Lower lobe of right lung (tissue), 2 donors: ENCODE measurements at places on chromosomes 1 and 21.

DNA sequence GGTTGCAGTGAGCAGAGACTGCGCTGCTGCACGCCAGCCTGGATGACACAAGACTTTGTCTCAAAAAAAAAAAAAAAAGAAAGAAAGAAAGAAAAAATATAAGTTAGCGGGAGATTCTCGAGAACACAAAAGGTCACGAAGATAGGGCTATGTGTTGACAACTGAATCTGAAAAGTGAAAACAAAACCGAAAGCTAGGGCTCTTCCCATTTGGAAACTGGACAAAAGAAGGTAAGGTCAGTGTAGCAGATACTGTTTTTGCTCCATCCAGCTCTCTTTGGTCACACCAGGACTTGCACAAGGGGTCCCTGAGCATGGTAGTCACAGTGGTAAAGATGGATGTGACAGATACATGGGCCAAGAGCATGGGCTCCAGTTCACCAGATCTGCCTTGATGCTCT lies 60.4 kb upstream of the MAP10 start:
- DNase-seq: no peak

- DNase-seq: peak; percentile 89
These were observed 31.1 kb upstream of the ZBTB40 start for GRCh38 chr1:22420455-22421053.

DNA sequence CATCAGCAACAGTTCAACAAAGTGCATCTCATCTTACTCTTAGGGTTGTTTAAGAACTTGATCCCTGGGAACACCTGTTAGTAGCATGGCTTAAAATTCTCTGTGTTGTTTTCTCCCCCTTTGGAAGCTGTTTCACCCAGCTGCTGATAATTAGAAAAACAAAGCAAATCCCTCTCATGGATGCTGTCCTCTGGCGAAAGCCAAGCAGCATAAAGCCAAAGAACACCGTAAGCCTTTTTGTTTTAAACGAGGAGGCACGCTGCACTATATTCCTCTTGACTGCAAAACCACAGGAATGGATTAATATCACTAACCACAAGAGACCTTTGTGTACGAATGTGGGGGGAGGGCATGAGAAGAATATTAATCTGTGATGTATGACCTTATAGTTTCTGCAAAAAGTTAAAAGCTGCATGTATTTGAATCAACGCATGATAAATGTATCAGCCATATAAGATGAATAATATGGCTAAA lies 923.2 kb downstream of the LTN1 start:
- DNase-seq: no peak

GRCh38 chr1:184188037-184188436 lies 136.5 kb downstream of the TSEN15 start:
- no peak for DNase-seq

GRCh38 chr1:234610061-234610665 lies at the start of gene IRF2BP2:
Gene IRF2BP2, minus strand, starts transcription at chr1:234610178. Its CDS starts 684 bp downstream, at chr1:234609494.
- DNase-seq: peak; percentile 90

DNA sequence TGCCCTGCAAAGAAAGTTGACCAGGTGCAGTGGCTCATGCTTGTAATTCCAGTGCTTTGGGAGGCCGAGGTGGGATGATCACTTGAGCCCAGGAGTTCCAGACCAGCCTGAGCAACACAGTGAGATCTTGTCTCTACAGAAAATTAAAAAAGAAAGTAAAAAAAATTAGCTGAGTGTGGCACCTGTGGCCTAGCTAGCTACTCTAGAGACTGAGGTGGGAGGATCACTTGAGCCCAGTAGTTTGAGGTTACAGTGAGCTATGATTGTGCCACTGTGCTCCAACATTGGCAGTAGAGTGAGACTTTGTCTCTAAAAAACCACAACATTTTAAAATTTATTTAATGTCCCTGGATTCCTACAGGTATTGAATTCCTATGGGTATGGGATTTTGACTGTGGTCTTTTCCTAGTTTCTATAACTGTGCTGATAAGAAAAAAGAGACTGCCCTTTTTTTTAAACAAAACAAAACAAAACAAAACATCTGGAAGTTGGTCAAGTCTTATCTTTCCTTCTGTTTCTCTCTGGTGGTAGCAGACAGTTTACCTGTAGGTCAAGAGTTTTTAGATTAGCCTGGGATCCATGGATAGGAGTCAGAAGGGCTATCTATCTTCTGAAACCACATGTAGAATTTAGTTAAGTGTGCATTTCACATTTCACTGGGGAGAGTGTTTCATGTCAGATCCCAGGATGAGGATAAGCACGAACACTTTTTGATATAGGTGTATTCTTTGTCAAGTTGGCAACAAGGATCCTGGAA lies 18.8 kb downstream of the UCK2 start:
- no peak for DNase-seq

- DNase-seq: no peak
These were observed 416.3 kb upstream of the USP24 start for GRCh38 chr1:55631509-55631908.

DNA sequence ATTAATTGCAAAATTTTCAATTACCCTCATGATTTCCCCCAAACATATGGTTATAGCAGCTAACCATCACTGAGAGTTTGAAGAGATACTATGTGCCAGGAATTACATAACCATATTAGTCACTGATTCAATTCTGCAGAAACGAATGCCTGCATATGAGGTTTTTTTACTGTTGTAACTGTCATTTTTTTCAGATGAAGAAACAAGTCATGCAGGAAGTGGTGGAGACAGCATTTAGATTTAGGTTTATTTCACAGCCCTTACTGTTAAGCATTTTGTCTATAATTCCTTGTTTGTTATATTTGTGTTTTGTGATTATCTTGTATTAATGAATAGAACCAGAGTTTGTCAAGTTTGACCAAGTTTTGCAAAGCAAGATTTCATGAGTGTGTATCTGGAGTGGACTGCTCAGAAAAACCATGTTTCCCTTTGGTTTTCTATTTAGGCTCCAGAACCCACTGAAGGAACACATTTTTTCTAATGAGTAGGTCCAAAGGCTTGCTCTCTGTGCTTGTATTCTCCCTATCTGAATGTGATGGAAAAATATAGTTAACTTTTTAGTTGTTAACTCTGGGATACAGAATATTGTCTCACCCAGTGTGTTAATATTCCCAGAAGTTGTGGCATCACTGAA lies 308.5 kb upstream of the ADAMTS5 start:
- no peak for DNase-seq

- no peak for DNase-seq
These were observed 25.6 kb upstream of the IER5 start for GRCh38 chr1:181062836-181063428.

DNA sequence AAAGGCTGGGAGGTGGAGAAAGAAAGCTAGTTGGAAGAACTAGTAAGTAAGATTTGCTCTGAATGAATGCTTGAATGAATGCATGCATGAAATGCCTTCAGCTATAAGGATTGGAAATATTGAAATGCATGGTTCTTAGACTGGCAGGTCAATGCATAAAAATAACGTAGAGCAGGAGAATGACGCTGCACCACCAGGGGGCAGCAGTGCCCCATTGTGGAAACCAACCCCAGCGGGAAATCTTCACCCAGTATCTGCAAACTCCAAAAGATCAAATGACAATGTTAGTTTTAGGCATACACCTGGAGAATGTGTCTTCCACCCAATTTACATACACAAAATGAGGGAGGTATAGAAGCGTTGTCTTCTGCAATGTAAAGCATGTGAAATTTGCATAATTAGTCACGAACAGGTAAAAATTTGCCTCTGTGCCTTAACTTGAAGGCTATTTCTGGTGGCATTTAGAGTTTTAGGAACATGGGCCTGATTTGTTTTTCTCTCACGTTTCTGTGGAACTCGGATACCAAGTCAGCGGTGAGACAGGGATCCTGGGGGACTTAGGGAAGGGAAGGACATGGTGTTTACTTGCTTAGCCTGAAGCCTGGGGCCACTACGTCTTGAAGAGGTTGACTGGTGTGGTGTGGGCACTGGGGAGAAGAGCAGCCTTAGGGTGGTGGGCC lies 78.6 kb downstream of the HHAT start:
- DNase-seq: peak; percentile 63

DNA sequence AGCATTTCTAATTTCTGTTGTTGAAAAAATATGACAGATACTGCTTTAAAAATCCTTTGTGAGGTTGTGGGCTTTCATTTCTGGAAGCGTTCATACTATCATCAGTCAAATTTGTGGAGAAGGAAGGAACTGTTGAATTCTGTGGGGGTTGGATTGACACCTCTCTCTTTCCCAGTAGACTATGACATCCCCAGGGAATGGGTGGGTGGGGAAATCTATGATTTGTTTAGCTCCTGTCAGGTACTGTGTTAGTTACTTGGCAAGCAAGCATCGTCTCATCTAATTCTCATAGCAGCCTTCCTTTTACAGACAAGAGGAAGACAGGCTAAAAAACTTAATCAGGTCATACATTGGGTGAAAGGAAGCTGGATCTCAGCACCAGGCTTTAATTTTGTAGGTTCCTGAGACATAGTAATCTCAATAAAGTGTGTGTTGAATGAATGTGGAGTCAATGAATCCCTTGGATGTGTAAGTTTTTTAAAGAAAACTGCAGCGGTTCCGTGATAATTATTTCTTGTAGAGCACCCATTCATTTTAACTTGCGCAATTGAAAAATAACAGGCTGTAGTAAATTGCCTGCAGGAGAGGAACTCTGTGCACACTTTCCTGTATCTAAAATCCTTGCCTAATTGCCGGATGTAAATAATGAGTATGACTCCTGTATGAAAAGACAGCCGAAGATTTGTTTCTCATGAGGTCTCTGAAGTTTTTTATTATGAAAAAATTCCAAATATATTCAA lies 60.6 kb downstream of the MYOM3 start:
- DNase-seq: no peak

- DNase-seq: no peak
These were observed 26.5 kb upstream of the TRIM45 start for GRCh38 chr1:117147856-117148588.

GRCh38 chr21:44804762-44805161 lies 3.1 kb upstream of the UBE2G2 start:
- DNase-seq: no peak

DNA sequence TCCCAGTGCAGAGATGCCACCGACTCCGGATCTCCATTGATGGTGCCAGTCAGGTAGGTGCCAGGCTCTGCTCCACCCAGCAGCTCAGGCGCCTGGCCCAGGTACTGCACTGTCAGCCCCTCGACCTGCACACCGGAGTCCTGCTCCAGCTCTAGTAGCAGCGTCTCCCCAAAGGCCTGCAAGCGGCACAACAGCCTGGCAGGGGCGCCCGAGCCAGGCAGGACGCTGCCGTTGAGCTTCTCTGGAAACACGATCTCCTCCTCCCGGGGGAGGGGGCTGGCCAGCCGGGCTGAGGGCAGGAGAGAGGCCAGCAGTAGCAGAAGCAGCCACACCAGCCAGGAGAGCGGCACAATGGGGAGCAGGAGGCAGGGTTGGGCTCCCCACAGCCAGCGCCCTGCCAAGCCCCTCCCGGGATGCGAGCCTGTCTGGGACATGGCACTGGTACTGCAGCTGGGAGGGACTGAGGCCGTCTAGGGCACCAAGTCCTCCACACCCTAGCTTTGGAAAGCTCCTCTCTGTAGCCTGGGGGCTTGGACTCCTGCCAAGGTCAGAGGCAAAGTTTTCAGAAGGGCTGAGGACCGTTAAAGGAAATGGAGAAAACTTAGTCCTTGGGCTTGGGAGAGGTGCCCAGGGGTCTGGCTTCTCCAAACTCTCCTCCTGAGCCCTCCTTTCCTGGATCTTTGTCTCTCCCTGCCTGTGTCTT lies 509 bp downstream of the ADAMTS4 start:
- no peak for DNase-seq

- DNase-seq: no peak
These were observed 12.0 kb downstream of the ATP8B2 start for GRCh38 chr1:154337253-154337894.

GRCh38 chr21:41854426-41854995 lies 24.6 kb downstream of the PRDM15 start:
- DNase-seq: no peak

- peak; percentile 86 for DNase-seq
These were observed 22.2 kb downstream of the LRP8 start for GRCh38 chr1:53305650-53306049.

- DNase-seq: peak; percentile 43
These were observed 690 bp downstream of the EPS8L3 start for GRCh38 chr1:109762821-109763645.

GRCh38 chr1:150512846-150513245 lies 2.7 kb upstream of the FALEC start:
- no peak for DNase-seq

DNA sequence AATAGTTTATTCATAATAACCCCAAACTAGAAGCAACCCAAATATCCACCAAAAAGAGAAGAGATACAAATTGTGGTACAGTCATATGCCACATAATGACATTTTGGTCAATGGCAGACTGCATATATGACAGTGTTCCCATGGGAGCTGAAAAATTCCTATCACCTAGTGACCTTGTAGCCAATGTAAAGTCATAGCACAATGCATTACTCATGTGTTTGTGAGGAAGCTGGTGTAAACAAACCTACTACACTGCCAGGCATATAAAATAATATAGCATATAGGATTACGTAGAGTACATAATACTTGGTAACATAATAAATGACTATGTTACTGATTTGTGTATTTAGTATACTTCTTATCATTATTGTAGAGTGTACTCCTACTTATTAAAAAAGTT lies 29.5 kb upstream of the SLFNL1 start:
- DNase-seq: no peak

DNA sequence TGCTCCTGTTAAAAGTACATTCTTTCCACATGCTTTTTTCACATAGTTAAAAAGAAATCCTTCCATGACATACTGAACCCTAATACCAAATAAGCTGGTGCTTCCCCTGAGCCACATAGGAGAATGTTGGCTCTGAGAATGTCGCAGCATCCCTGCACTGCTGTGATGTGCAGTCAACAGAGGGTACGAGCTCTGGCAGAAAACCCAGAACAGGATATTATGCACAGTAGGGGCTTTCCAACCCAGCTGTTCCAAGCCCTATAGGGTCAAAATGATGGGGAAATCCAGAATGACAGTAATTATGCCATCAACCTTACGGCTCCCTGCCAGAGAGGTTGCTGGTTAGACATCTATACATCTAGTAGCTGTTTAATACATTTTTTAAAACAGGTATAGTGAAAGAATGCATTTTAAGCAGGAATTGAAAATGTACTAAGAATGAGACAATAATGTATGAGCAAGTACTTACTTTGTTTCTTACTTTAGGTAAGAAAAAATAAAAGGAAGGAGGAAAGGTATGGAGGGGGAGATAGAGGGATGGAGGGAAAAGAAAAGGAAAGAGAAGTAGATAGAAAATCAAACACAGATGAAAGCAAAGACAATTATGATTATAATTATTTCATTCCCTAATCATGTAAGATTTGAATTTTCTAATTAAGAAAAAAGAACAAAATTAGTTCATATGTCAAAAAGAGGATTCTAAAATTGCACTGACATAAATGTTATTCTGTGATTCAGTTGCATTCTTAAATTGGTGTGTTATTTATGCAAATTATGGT lies 126.0 kb downstream of the NR5A2 start:
- DNase-seq: no peak

DNA sequence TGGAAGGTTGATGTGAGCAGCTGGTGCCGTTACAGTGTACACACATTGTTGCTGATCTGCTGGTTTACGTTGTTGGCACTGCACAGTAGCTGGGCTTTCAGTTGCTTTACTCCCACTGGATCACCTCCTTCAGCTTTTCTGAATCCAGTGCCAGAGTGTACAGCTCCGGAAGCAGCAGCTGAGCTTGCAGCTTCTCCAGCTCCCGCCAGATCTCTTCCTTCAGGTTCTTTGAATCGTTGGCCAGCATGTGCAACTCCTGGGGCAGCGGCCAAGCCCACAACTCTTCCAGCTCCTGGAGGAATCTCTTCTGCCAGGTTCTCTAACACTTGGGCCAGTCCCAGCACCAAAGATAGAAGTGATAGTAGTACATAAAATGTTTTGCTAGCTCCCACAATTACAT lies 149.7 kb upstream of the RRP15 start:
- no peak for DNase-seq

GRCh38 chr1:235329139-235329902 lies 951 bp downstream of the GGPS1 start:
- no peak for DNase-seq
